ENCODE measurements at places on chromosomes 11 and 22. TPM values are rescaled to one million over a fixed set of nuclear protein-coding genes. Genes with fewer than 3 reads are reported as not detected.
A peak's percentile ranks its signal among the peaks of the same experiment; 100 is the strongest.

The SLC1A2 gene
- total RNA-seq = 0.36 TPM

The INPP5J gene
- total RNA-seq = 1.1 TPM

The OVOL1 gene
- not detected for total RNA-seq

The JAML gene
- total RNA-seq = 5.3 TPM

The PACS1 gene
- total RNA-seq = 75.9 TPM

The GRAP2 gene
- total RNA-seq = 0.49 TPM

The HOATZ gene
- total RNA-seq = not detected

The DERL3 gene
- 0.28 TPM for total RNA-seq

The PTS gene
- 38.5 TPM for total RNA-seq

The ALDH3B1 gene
- total RNA-seq = 9.4 TPM

The PLEKHA7 gene
- total RNA-seq = 2.9 TPM

The ARHGAP20 gene
- total RNA-seq = 2.2 TPM

- no peak overlapping the region for H3K27ac ChIP-seq
- H3K4me1 ChIP-seq = no peaks in the 10 kb centered on the region
- no peak overlapping the region for H3K4me3 ChIP-seq
- H3K36me3 ChIP-seq = no peaks in the 10 kb centered on the region
Measured at GRCh38 chr11:58787903-58788302, 56.2 kb upstream of the GLYAT start.

- H3K4me3 ChIP-seq = no peak overlapping the region
- no peaks in the 10 kb centered on the region for H3K36me3 ChIP-seq
- H3K27me3 ChIP-seq = no peaks in the 10 kb centered on the region
Measured at GRCh38 chr11:78587446-78587845, 12.8 kb upstream of the NARS2 start.

DNA sequence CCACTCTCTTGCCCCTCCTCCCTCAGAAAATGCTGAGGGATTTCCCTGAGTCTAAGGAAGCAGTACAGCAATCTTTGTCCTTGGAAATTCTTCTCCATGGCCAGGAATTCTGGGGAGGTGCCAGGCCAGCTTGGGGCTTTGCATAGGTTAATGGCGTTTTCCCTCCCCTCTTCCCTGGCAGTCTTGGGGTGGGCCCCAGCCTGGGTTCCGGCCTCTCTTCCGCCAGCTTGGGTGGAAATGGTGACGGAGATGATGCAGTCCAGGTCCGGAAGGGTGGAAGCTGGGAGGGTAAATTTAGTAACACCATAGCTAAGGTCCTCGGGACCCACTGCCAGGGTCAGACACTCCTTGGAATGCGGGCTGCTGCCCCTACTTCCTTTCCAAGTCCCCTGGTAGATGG is 5.0 kb downstream of the PHLDB1 start:
- peak overlapping the region; percentile 50 for H3K27ac ChIP-seq
- H3K4me1 ChIP-seq = no peaks in the 10 kb centered on the region
- DNase-seq = peak; percentile 66
- no peaks in the 10 kb centered on the region for H3K27me3 ChIP-seq

GRCh38 chr11:116275635-116276034 is 497.2 kb downstream of the BUD13 start:
- no peaks in the 10 kb centered on the region for H3K27me3 ChIP-seq
- no peaks in the 10 kb centered on the region for H3K36me3 ChIP-seq
- DNase-seq = no peak

GRCh38 chr11:58133309-58134076 is 8.2 kb upstream of the OR9I1 start:
- H3K27ac ChIP-seq = no peak overlapping the region
- H3K36me3 ChIP-seq = no peaks in the 10 kb centered on the region
- DNase-seq = no peak
- H3K27me3 ChIP-seq = no peaks in the 10 kb centered on the region
- no peaks in the 10 kb centered on the region for H3K4me1 ChIP-seq
- no peak overlapping the region for H3K4me3 ChIP-seq

DNA sequence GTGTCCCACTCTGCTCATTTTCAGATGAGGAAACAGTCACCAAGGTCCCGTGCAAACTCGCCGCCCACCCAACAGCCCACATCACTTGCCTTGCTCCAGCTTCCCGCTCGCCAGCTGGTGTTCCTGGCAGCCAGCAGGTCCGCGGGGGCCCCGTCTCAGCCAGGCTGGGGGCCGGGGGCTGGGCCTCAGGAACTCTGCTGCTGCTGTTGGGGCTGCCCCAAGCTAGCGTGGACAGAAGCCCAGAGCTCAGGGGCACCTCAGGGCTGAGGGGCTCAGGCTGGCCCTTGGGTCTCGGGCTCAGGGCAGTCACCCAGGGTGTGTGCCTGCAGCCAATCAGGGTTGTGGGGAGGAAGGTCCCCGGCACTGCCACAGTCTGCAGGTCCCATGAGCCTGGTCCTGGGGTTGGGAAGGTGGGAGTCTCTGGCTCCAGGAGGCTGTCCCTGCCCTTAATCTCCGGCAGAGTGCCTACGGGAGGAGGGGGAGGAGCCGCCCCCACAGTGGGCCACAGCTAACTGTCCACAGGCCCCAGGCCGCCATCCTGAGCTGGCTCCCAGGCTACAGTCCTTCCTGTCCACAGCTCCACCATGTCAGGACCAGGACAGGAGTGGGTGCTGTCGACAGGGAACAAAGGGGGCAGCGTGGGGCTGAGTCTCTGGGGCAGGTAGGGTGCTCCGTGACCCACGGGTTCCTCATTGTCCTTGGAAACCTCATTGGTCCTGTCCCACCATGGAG is 65.2 kb downstream of the ARFGAP3 start:
- peak; percentile 77 for DNase-seq
- H3K36me3 ChIP-seq = peaks cover 5% of the 10 kb centered on the region
- no peaks in the 10 kb centered on the region for H3K27me3 ChIP-seq
- H3K4me1 ChIP-seq = peaks cover 7% of the 10 kb centered on the region

GRCh38 chr11:102487214-102487613 is 34.6 kb upstream of the TMEM123 start:
- no peak overlapping the region for H3K27ac ChIP-seq
- no peak for DNase-seq
- H3K36me3 ChIP-seq = no peaks in the 10 kb centered on the region
- no peak overlapping the region for H3K4me3 ChIP-seq
- H3K27me3 ChIP-seq = no peaks in the 10 kb centered on the region
- no peaks in the 10 kb centered on the region for H3K4me1 ChIP-seq

GRCh38 chr22:50696799-50697561 is 24.4 kb downstream of the SHANK3 start:
- DNase-seq = peak; percentile 64
- H3K4me3 ChIP-seq = peak overlapping the region; percentile 50
- H3K36me3 ChIP-seq = no peaks in the 10 kb centered on the region

- no peaks in the 10 kb centered on the region for H3K4me1 ChIP-seq
- no peak for DNase-seq
- H3K27me3 ChIP-seq = no peaks in the 10 kb centered on the region
- no peak overlapping the region for H3K27ac ChIP-seq
Measured at GRCh38 chr11:24963852-24964251, 467.0 kb downstream of the LUZP2 start.

DNA sequence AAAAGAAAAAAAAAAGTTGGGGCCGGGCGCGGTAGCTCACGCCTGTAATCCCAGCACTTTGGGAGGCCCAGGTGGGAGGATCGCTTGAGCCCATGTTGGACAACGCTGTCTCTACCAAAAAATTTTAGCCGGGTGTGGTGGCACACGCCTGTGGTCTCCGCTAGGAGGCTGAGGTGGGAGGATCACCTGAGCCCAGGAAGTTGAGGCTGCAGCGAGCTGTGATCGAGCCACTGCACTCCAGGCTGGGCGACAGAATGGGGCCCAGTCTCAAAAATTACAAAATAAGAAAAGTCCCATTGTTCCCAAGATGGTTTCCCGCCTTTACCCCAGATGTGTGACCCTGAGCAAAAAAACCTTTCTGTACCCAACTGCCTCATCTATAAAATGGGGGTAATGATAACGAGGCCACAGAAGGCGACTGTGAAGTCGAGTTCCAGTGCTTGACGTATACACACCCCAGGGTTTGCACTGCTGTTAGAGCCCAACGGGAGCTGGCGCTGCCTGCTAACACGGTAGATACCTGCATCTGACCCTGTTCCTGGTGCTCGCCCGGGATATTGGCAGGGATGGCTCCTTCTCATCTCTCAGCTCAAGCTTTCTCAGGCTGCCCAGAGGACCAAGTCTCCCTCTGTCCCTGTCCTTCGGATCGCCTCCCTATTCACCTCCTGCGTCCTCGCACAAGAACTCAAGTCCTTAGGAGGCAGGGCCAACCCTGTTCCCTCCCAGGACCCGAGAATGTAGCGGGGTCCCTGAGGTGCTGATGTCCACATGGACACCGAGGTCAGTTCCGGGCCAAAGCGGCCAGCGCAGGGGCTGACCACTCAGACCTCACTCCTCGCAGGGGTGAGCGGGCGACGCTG is 1.1 kb upstream of the RPLP2 start:
- H3K27me3 ChIP-seq = no peaks in the 10 kb centered on the region
- H3K36me3 ChIP-seq = peaks cover 19% of the 10 kb centered on the region
- H3K27ac ChIP-seq = peak overlapping the region; percentile 91
- peak; percentile 93 for DNase-seq

GRCh38 chr11:108322666-108323065 is 99.8 kb downstream of the ATM start:
- no peak for DNase-seq
- peaks cover 4% of the 10 kb centered on the region for H3K36me3 ChIP-seq
- H3K27ac ChIP-seq = no peak overlapping the region

- no peak overlapping the region for H3K4me3 ChIP-seq
- peaks cover 19% of the 10 kb centered on the region for H3K4me1 ChIP-seq
- H3K27ac ChIP-seq = no peak overlapping the region
- no peaks in the 10 kb centered on the region for H3K36me3 ChIP-seq
- no peak for DNase-seq
Measured at GRCh38 chr11:539971-540481, 2.7 kb downstream of the LRRC56 start.

DNA sequence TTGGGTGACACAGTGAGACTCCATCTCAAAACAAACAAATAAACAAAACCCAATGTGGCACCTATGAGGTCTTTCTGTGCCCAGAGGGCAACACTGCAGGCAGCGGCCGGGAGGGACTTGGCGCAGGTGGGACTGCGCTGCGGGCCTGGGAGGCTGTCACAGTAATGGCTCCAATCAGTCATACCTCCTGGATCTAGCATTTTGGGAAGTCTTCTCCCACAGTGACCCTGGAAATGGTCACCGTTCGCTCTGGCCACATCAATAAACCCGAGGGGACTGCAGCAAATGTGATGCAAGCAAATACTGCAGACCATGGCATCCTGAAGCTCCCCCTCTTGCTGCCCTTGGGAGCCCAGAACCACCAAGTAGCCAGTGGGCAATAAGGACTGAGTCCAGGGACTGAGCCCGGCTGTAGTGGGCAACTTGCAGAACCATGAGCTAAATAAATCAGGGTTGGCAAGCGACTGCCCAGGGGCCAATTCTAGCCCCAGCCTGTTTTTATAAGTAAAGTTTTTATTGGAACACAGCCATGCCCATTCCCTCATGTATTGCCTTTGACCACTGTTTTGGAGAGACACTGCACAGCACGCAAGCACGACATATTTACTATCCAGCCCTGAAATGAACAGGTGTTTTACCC is 15.4 kb downstream of the SHANK2 start:
- no peaks in the 10 kb centered on the region for H3K36me3 ChIP-seq
- no peak overlapping the region for H3K27ac ChIP-seq
- no peaks in the 10 kb centered on the region for H3K4me1 ChIP-seq
- peak; percentile 36 for DNase-seq
- H3K4me3 ChIP-seq = no peak overlapping the region

- no peaks in the 10 kb centered on the region for H3K4me1 ChIP-seq
- H3K36me3 ChIP-seq = no peaks in the 10 kb centered on the region
- H3K27me3 ChIP-seq = peaks cover 2% of the 10 kb centered on the region
- H3K4me3 ChIP-seq = no peak overlapping the region
- H3K27ac ChIP-seq = no peak overlapping the region
- no peak for DNase-seq
Measured at GRCh38 chr22:48444320-48445112, 1383.2 kb downstream of the BRD1 start.

DNA sequence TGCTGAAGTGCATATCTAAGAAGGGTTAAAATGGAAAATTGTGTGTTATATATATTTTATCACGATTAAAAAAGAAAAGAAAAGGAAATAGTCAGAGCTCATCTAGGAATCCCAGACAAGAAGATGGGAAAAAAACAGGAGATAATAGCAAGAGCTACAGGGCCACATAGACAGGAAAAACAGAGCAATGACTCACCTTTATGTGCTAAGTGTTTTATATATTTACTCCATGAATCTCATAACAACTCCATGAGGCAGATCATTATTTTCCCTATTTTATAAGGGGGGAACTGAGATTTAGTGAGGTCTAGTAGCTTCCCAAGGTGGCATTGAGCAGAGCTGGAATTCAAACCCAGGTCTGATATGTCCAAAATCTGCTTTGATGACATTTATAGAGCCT is 18.1 kb upstream of the ELF5 start:
- H3K27ac ChIP-seq = no peak overlapping the region
- H3K4me3 ChIP-seq = no peak overlapping the region
- DNase-seq = no peak
- no peaks in the 10 kb centered on the region for H3K36me3 ChIP-seq
- no peaks in the 10 kb centered on the region for H3K4me1 ChIP-seq

DNA sequence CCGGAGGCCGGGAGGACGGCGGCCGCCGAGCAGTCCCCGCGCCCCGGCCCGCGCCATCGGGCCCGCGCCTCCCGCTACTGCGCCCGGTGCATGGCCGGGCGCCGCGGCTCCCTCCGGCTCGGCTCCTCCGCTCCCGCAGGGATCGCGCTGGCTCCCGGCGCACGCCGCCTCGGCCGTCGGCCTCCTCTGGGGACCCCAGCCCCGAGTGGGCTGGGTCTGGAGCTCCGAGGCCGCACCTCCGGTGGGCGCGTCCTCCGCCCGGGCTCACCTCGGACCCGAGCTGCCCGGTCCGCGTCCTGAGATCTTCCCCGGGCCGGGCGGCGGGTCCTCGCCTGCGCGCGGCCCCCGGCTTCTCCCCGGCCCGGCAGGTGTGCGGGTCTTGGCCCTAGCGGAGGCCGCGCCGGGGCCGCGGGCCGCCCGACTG is 251 bp downstream of the SHISA8 start:
- no peak overlapping the region for H3K27ac ChIP-seq
- peaks cover 36% of the 10 kb centered on the region for H3K4me1 ChIP-seq
- peaks cover 64% of the 10 kb centered on the region for H3K27me3 ChIP-seq
- no peaks in the 10 kb centered on the region for H3K36me3 ChIP-seq
- H3K4me3 ChIP-seq = no peak overlapping the region

DNA sequence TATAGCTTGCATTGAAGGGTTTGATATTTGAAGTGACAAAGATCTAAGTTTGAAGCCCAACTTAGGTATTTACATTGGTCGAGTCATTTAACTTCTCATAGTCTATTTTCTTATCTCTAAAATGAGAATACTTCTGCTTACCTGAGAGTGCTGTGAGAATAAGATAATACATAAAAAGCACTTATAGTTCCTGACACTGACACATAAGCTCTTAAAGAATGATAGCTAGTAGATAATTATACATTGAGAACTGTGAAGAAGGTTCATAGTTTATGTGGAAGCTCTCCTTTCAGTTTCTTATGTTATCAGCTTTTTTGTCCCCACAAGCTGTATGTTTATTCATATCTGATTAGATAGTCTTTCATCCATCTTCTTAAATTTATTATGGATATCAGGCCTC is 4.8 kb downstream of the PPME1 start:
- H3K27me3 ChIP-seq = no peaks in the 10 kb centered on the region
- no peak overlapping the region for H3K27ac ChIP-seq
- no peaks in the 10 kb centered on the region for H3K4me1 ChIP-seq
- no peaks in the 10 kb centered on the region for H3K36me3 ChIP-seq
- H3K4me3 ChIP-seq = no peak overlapping the region

GRCh38 chr22:22200569-22201184 is 43.9 kb upstream of the VPREB1 start:
- H3K27me3 ChIP-seq = no peaks in the 10 kb centered on the region
- no peak for DNase-seq
- no peak overlapping the region for H3K27ac ChIP-seq
- no peaks in the 10 kb centered on the region for H3K4me1 ChIP-seq
- H3K36me3 ChIP-seq = no peaks in the 10 kb centered on the region
- no peak overlapping the region for H3K4me3 ChIP-seq
